ENCODE measurements at places on chromosomes 16 and 17. TPM values are rescaled to one million over a fixed set of nuclear protein-coding genes. Genes with fewer than 3 reads are reported as not detected.

- no peaks in the 10 kb centered on the region for H3K27me3 ChIP-seq
- no peak overlapping the region for H3K4me3 ChIP-seq
- no peaks in the 10 kb centered on the region for H3K36me3 ChIP-seq
- H3K27ac ChIP-seq: no peak overlapping the region
Observed at GRCh38 chr17:8103549-8103948, 14.8 kb downstream of the ALOXE3 start.

GRCh38 chr17:60260540-60260939 is 110.8 kb downstream of the CA4 start:
- H3K27me3 ChIP-seq: no peaks in the 10 kb centered on the region
- peaks cover 17% of the 10 kb centered on the region for H3K36me3 ChIP-seq
- H3K27ac ChIP-seq: no peak overlapping the region
- no peaks in the 10 kb centered on the region for H3K4me1 ChIP-seq
- H3K4me3 ChIP-seq: no peak overlapping the region

NRN1L gene
- total RNA-seq: not detected

OTOA gene
- total RNA-seq: not detected

TMEM220 gene
- total RNA-seq: 29.8 TPM

DNA sequence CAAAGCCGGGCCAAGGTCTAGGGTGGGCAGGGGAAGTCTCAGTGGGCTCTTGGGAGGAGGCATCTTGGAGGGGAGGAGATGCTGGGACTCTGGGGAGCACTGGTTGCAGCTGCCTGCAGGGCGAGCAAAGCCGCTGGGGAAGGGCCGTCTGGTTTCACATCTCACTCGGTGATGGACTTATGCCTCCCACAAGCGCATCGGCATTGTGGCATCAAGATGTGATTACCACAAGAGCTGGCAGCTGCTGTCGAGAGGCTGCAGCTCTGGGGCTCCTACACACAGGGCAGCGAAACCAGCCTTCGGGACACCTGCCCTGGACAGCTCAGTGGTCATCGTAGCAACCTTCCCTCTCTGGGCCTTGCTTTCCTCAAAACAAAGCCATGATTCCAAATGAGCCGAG is 3.1 kb upstream of the KCNJ12 start:
- H3K27ac ChIP-seq: no peak overlapping the region
- H3K4me1 ChIP-seq: no peaks in the 10 kb centered on the region
- no peak overlapping the region for H3K4me3 ChIP-seq

GRCh38 chr16:78292844-78293380 is 193.5 kb downstream of the WWOX start:
- no peaks in the 10 kb centered on the region for H3K4me1 ChIP-seq
- DNase-seq: no peak
- H3K27me3 ChIP-seq: no peaks in the 10 kb centered on the region
- H3K36me3 ChIP-seq: no peaks in the 10 kb centered on the region

YBX2 gene
- total RNA-seq: 70.0 TPM

- peaks cover 46% of the 10 kb centered on the region for H3K4me1 ChIP-seq
- H3K36me3 ChIP-seq: no peaks in the 10 kb centered on the region
- H3K27ac ChIP-seq: peak overlapping the region; percentile 39
- H3K27me3 ChIP-seq: peaks cover 6% of the 10 kb centered on the region
- peak; percentile 91 for DNase-seq
Observed at GRCh38 chr17:74738051-74738996, 1.3 kb downstream of the RAB37 start.

GRCh38 chr17:49585422-49586027 is 9.9 kb downstream of the NXPH3 start:
- no peaks in the 10 kb centered on the region for H3K4me1 ChIP-seq
- no peak overlapping the region for H3K27ac ChIP-seq
- no peak overlapping the region for H3K4me3 ChIP-seq
- DNase-seq: no peak
- H3K36me3 ChIP-seq: no peaks in the 10 kb centered on the region

DNA sequence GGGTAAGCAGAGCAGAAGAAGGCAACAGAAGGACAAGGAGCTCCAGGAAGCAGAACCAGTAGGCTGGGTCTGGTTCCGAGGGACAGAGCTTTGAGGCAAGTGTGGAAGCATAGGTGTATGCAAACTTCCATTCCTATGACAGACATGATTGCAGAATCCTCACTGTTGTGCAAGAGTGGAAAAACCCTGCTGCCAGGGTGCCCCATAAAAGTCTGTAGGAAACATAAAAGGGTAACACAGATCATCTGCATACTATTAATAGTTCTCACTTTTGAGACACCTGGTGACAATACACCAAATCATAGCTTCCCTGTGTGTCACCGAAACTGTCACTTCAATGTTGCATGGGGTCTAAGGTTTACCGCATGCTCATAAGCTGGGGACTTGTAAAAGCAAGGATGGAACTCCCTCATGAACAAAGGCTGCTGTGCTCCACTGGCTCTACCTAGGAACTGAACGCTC is 39.7 kb downstream of the ARHGAP17 start:
- peaks cover 54% of the 10 kb centered on the region for H3K36me3 ChIP-seq
- DNase-seq: no peak
- no peaks in the 10 kb centered on the region for H3K27me3 ChIP-seq
- no peaks in the 10 kb centered on the region for H3K4me1 ChIP-seq
- H3K27ac ChIP-seq: no peak overlapping the region

- H3K4me1 ChIP-seq: no peaks in the 10 kb centered on the region
- H3K4me3 ChIP-seq: no peak overlapping the region
- H3K27me3 ChIP-seq: no peaks in the 10 kb centered on the region
- H3K36me3 ChIP-seq: no peaks in the 10 kb centered on the region
- no peak overlapping the region for H3K27ac ChIP-seq
Observed at GRCh38 chr16:67294938-67295361, 15.6 kb downstream of the PLEKHG4 start.

DNA sequence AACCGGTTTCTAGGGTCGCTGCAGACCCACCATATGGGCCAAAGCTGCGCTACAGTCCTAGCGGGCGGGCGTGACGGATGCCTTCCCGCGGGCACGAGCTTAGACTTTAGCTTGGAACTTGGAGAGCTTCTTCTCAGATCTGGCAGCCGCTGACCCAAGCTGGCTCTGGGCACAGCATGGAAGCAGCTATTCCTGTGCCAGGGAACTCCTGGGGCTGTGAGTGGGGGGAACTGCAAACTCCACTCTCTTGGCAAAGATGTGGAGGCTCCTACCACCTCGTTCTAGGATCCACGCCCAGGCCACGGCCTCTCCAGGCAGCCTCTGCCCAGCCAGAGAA is 8.8 kb downstream of the FAAP100 start:
- DNase-seq: no peak
- no peaks in the 10 kb centered on the region for H3K27me3 ChIP-seq
- H3K36me3 ChIP-seq: peaks cover 85% of the 10 kb centered on the region
- no peaks in the 10 kb centered on the region for H3K4me1 ChIP-seq
- H3K27ac ChIP-seq: no peak overlapping the region

- no peaks in the 10 kb centered on the region for H3K27me3 ChIP-seq
- no peak for DNase-seq
- H3K36me3 ChIP-seq: peaks cover 16% of the 10 kb centered on the region
Observed at GRCh38 chr16:19524616-19525384, 1.1 kb downstream of the CCP110 start.

DNA sequence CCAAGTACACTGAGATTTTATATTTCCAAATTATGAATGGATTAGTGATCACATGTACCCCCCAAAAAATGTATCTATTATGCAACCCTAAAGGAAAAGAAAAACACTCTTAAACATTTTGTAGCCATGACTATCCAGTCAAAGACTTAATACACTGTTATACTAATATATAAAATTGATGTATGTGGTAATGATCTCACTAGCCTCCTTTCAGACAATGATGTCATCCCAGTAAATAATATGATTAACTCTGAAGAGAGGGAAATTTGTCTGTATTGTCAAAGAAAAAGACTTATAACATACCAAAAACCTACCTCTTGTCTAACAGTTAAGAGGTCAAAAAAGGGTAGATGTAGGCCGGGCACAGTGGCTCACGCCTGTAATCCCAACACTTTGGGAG is 80.7 kb downstream of the USP32 start:
- no peak overlapping the region for H3K27ac ChIP-seq
- no peaks in the 10 kb centered on the region for H3K27me3 ChIP-seq
- H3K4me1 ChIP-seq: no peaks in the 10 kb centered on the region
- H3K4me3 ChIP-seq: no peak overlapping the region
- DNase-seq: no peak

GRCh38 chr16:77353587-77354263 is 81.1 kb downstream of the ADAMTS18 start:
- no peaks in the 10 kb centered on the region for H3K4me1 ChIP-seq
- H3K27ac ChIP-seq: no peak overlapping the region
- H3K27me3 ChIP-seq: no peaks in the 10 kb centered on the region
- no peak overlapping the region for H3K4me3 ChIP-seq

GRCh38 chr16:50522324-50522723 is 25.9 kb upstream of the NKD1 start:
- H3K4me1 ChIP-seq: no peaks in the 10 kb centered on the region
- H3K4me3 ChIP-seq: no peak overlapping the region
- no peak for DNase-seq
- H3K27me3 ChIP-seq: no peaks in the 10 kb centered on the region
- no peak overlapping the region for H3K27ac ChIP-seq

CAVIN1 gene
- 36.8 TPM for total RNA-seq

DNA sequence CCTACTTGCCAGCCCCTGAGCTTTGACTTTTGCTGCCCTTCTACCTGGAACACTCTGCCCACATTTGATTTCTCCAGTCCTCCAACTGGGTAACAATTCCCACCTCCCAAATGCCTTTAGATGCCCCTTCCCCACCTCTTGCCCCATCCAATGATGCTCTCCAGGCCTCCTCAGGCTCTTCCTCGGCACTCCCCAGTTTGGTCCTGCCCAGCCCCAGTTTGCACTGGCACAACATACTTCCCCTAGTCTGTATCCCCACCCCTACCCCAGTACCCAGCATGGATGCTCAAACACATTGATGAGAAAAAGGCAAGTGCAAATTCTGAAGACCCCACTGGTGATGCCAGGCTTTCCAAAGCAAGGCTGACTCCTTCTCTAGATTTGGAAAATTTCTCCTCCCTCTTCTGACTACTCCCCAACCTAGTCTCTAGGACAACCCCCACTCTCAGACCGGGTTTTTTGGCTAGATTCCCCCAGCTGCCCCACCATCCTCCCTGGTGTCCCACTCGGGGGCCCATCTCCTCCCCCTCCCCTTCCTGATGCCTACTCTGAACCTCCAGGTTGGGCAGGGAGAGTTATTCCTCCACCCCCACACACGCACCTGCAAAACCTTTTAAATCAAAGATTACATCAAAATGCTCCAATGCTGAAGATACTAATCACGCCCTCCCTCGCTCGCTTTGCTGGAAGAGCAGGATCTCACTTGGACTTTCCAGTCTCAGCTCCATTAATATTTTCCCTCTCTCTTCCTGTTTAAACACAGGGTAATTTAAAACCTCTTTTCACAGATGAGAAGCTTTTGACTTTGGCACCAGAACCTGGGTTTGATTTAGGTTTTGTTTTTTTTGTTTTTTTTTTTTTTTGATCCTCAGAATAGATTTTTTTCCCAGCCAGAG is 94.9 kb downstream of the TMEM132E start:
- no peaks in the 10 kb centered on the region for H3K27me3 ChIP-seq
- H3K36me3 ChIP-seq: no peaks in the 10 kb centered on the region
- H3K4me1 ChIP-seq: no peaks in the 10 kb centered on the region
- DNase-seq: no peak
- no peak overlapping the region for H3K4me3 ChIP-seq

INCA1 gene
- not detected for total RNA-seq

DNA sequence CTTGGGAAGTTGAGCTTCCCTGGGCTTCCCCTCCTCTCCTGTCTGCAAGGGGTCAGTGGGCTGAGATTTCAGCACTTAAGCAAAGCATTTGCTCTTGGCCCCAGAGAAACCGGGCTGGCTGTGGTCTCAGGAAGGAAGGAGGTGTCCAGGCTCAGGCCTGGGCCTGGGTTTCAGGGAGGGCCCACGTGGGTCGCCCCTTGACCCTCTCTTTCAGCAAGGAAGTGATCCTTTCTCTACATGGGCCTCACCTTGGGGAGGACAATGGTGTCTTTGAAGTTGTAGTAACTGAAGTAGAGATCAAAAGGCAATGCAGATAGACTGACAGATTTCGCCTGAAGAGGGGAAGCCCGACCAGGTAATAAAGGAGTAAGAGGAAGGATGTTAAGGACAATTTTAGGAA is 2.7 kb downstream of the NOD2 start:
- no peak overlapping the region for H3K4me3 ChIP-seq
- no peaks in the 10 kb centered on the region for H3K27me3 ChIP-seq
- H3K27ac ChIP-seq: no peak overlapping the region

GRCh38 chr17:60169921-60170817 is 20.4 kb downstream of the CA4 start:
- H3K27me3 ChIP-seq: no peaks in the 10 kb centered on the region
- no peak for DNase-seq
- H3K4me3 ChIP-seq: no peak overlapping the region
- H3K4me1 ChIP-seq: peaks cover 4% of the 10 kb centered on the region
- no peaks in the 10 kb centered on the region for H3K36me3 ChIP-seq
- H3K27ac ChIP-seq: peak overlapping the region; percentile 81

DNA sequence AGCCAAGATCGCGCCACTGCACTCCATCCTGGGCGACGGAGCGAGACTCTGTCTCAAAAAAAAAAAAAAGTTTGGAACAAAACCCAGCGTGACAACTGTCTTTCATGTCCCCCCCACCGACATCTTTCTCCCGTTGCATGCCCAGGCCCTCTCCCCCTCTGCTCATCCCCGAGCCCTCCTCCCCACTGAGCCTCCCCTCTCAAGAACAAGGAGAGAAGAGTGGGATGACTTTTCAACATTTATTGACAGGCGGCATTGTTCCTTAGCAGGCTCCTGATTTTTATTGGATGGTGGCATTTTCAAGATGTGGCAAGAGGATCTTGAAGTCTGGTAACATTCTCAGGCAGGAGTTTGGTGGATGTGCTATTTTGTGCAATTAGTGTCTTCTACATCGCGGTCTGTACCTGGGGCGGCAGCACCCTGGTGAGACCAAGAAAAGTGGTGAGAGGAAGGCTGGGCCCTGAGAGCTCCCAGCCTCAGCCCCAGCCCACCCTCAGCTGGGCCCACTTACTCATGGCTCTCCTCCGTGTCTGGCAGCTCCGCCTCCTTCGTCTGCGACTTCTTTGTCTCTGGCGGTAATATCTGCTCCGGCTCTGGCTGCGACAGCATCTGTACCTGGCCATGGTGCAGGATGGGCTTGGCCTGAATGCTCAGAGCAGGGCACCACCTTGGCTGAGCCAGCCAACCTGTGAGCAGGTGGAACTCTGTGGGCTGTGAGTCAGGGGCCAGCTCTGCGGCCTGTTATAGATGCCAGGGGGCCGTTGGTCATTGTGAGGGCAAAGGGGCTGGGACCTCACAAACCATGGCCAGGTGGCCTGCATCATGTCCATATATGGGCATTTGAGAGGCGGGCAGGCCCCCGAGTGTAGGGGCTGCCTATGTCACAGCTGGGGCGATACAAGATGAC is at the start of gene PRM1:
Gene PRM1 (minus strand): TSS at position 715 of the 907 bp plus-strand sequence. CDS start 92 bp downstream, at position 623.
- no peaks in the 10 kb centered on the region for H3K27me3 ChIP-seq
- no peaks in the 10 kb centered on the region for H3K36me3 ChIP-seq
- no peak within 1 kb of the TSS for H3K4me3 ChIP-seq
- DNase-seq: no peak
- H3K4me1 ChIP-seq: no peaks in the 10 kb centered on the region
- no peak within 1 kb of the TSS for H3K27ac ChIP-seq

DNA sequence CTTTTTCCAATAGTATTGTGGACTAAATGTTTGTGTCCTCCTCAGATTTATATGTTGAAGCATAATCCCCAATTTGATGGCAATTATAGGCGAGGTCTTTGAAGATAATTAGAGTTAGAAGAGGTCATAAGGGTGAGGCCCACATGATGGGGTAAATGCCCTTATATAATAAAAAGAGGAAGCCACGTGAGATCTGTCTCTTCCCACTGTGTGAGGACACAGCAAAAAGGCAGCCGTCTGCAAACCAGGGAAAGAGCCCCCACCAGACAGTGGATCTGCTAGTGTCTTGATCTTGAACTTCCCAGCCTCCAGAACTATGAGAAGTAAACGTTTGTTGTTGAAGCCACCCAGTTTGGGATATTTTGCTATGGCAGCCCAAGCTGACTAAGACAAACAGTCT is 76.0 kb downstream of the LYRM1 start:
- H3K27me3 ChIP-seq: no peaks in the 10 kb centered on the region
- H3K4me1 ChIP-seq: no peaks in the 10 kb centered on the region
- no peak overlapping the region for H3K4me3 ChIP-seq
- no peak for DNase-seq
- no peaks in the 10 kb centered on the region for H3K36me3 ChIP-seq

HSD17B1 gene
- total RNA-seq: 0.94 TPM

Measured in Peyer's patch (tissue), 4 donors.